ENCODE measurements at places on chromosomes 1 and 21.

DNA sequence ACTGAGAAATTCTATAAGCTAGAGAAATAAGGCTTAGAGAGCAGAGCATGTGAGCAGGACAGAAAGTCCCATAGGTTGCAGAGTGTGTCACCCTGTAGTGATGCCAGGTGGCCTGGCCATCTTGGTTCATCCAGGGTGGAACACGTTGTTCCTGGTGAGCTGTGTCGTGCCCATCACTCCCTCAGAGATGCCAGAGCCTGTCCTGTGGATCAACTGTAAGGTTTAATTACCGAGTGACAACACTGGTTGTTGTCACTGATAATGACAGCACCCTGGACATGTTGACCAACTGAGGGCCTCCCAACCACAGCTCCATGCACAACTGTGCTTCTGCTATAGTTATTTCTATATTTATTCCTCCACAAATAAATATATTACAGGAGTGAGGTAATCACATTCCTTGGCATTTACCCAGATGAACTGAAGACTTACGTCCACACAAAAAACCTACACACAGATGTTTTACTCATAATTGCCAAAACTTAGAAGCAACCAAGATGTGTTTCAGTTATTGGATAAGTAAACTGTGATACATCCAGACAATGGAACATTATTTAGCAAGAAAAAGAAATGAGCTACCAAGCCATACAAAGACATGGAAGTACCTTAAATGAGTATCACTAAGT, 6.2 kb downstream of the C1orf198 start:
- no peak for DNase-seq

GRCh38 chr1:183205196-183205781, 19.2 kb downstream of the LAMC2 start:
- no peak for DNase-seq

GRCh38 chr1:61753998-61754508, 11.8 kb downstream of the PATJ start:
- no peak for DNase-seq

DNA sequence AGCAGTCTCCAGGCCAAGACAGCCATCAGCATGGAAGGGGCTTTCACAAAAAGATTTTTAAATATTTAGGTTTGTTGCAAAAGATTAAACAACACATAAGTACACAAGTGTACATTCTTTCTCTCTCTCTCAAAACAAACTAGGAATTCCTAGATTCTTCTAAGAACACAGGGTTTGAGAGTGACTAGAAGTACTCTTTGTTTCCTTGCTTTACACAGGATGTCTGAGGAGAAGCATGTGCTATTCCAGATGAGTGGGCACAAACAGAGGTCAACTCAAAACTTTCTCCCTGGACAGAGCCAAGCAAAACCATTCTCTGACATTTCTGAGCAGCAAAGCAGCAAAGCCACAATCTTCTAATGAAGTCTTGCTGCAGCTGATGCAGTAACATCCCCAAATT, 210.6 kb upstream of the HOOK1 start:
- no peak for DNase-seq

DNA sequence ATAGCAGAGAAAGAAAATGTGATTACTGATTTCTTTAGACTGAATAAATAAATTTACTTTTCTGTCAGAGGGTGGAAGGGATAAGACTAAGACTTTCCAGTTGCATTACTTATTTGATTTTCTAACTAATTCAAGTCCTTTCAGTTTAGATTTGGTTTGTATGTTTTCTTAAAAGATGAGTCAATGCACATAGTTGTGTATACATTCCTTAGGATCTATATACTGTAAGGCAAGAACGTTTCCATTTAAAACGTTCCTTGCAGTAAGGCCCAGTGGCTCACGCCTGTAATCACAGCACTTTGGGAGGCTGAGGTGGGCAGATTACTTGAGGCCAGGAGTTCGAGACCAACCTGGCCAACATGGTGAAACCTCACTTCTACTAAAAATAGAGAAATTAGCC, 14.5 kb upstream of the SERTAD4 start:
- DNase-seq = no peak

GRCh38 chr1:14681182-14681581, 82.7 kb downstream of the KAZN start:
- DNase-seq = no peak

Data from NCI-H1930 (cell line).